ENCODE measurements at places on chromosomes 16 and 17.
A peak's percentile ranks its signal among the peaks of the same experiment; 100 is the strongest.

GRCh38 chr16:31710134-31710533 lies 163.5 kb upstream of the ZNF267 start:
- DNase-seq, result no peak

DNA sequence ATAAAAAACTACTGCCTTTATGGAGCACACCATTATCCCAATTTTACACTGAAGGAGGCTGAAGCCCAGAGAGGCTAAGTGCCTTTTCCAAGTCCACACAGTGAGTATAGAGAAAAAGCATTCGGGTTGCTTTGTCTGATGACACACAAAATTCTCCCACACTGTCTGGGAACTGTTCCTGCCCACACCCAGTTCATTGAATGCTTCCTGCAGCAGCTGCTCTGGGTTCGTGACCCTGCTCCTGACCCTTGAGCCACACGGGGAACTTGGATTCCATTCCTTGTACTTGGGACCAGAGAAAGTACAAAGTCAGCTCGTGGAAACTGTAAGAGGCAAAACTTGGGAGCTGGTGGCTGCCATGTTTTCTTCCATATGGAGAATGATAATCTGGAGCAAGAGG lies 57.9 kb downstream of the AKAP1 start:
- peak; percentile 67 for DNase-seq

DNA sequence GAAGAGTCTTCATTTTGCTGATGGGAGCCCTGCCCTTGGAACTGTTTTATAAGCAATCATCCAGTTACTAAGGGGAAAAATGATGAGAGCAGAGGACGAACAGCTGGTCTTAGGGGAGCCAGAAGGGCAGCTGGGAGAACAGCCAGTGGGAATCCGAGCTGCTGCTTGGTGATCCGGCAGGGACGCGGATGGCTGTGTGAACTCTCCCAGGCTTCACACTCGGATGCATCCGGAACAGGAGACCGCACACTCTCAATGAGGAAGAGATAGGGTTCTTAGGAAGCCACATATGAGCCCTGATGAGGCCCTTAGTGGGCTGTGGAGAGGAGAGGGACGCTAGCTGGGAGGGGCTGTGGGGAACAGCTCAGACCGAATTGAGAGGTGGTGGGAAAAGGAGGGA lies 5.0 kb upstream of the CACNG5 start:
- DNase-seq, result no peak

DNA sequence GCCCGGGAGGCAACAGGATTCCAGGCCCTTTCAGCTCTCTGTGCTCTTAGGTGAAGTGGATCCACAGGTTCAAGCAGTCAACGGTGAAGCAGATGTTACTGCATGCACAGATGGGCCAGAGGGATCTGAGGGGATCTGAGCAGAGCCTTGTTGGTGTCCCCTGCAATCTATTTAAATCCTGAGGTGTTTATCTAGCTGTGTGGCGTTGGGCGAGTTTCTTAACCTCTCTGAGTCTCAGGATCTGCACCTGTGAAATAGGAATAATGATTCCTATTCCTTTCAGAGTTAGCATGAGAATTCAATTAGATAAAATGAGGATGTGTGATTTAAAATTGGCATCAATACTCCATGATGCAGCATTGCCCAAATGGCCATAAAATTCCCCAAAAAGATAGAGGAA lies 237.3 kb upstream of the CDH5 start:
- no peak for DNase-seq

DNA sequence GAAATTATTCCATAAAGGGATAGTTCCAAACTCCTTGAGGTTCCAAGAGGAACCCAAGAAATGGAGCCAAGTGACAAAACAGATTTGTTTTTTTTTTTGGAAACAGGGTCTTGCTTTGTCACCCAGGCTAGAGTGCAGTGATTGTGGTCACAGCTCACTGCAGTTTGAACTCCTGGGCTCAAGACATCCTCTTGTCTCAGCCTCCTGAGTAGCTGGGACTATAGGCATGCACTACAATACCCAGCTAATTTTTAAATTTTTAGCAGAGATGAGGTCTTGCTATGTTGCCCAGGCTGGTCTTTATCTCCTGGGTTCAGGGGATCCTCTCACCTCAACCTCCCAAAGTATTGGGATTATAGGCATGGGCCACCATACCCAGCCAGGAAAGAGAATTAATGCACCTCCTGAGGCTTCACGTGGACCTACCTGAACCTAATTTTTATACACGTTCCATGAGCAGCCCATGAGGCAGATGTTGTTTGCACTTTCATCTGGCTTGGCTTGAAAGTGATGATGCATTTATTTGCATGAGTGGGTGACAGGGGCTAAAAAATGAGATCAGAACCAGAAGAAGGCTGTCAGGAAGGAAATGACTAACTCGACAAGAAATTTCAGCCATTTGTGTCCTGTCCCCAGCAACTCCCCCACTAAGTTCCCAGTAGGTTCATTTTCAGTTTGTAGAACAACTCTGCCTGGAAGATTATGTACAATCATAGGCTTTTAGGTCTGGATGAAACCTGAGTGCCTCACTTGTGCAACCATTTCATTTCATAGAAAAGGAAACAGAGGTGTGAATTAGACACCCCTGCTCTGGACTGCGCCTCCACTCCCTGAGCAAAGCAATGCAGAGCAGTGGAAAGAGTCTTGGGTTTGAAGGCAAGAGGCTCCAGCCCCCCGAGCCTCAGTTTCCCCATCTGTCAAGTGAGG lies 10.3 kb upstream of the IRF8 start:
- peak; percentile 47 for DNase-seq

GRCh38 chr16:14309001-14309886 lies 238.1 kb downstream of the MRTFB start:
- DNase-seq, result peak; percentile 23

GRCh38 chr16:9409560-9410493 lies 318.4 kb downstream of the HAPSTR1 start:
- no peak for DNase-seq

DNA sequence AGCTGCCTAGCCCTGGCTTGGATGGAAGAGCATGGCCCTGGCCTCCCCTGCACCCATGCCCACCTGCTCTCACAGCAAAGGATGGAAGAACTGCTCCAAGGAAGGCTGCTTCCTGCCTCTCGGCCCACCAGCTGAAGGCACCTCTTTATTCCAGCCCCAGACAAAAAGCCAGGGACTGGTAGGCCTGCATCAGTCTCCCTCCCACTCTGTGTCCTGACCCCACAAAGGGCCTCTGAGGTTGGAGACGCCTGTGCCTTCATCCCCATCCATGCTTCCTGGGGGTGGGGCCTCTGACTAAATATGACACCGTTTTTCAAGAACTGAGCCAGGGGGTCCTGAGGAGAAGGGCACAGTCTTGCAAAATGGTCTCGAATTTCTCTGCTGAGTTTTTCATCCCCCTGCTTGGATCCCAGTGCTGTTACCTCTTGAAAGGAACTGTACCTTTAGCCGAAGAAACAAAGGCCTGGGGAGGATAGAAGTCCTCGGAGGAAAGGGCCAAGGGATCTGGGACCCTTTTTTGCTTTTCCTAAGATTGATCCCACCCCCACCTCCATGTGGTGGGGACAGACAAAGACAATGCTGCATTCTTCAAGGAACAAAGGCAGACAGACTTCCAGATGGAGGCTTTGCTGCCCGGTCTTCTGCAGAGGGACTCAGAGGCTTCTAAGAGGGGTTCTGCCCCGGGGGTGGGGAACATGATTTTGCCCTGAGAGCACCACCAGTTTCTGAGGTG lies 5.2 kb downstream of the C17orf50 start:
- DNase-seq, result no peak

GRCh38 chr17:8376271-8377067 lies at the start of gene KRABD2:
Gene KRABD2 (minus strand): TSS chr17:8376704.
- peak; percentile 88 for DNase-seq

Measured in fibroblast of villous mesenchyme (primary cell).